ENCODE measurements at places on chromosomes 12 and 14.

GRCh38 chr12:62977418-62977817, 42.5 kb upstream of the PPM1H start:
- DNase-seq: no peak

DNA sequence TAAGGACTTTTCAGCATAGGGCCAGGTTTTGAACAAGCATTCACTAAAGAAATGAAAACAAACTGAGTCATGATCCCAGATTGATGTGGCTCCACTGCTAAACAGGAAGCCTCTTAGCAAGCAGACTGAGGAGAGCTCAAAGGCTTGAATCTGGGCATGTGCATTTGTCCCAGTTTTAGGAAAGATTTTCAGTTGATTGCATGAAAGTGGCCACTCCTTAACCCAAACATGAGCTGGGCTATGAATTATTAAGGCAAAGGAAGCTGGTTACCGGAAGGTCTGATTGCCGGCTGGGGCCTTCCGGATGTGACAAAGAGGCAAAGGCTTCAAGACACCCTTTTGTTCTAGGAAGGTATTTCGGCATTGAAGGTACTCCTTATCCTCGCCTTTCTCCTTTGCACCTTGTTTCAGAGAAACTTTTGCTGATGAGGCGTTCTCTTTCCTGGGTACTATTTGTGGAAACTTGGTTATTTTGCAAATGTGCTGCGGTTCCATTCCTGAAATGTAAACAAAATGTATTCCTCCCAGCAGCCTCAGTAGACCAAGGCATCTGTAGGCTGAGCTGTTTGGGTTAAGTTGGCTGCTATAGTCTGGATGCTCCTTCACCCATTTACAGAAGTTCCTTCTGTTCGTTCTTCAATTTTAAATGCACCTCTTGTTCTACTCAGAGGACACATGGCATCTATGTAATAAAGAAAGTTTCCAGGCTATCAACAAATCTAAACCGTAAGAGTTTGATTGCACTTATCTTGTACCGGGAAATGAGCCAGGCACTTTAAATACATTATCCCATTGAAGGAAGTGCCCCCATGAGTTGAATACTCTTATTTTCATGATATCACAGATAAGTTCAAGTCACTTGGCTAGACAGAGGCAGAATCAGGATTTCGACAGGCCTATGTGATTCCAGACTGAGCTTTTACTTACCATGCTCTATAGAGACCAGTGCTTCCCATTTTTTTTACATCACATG, 115.6 kb upstream of the METAP2 start:
- DNase-seq: no peak

- DNase-seq: no peak
Measured at GRCh38 chr14:62409626-62410300, 635.5 kb downstream of the KCNH5 start.

- no peak for DNase-seq
Measured at GRCh38 chr12:47158792-47159191, 79.0 kb upstream of the AMIGO2 start.

- DNase-seq: no peak
Measured at GRCh38 chr14:58884442-58884841, 246.7 kb downstream of the DACT1 start.

DNA sequence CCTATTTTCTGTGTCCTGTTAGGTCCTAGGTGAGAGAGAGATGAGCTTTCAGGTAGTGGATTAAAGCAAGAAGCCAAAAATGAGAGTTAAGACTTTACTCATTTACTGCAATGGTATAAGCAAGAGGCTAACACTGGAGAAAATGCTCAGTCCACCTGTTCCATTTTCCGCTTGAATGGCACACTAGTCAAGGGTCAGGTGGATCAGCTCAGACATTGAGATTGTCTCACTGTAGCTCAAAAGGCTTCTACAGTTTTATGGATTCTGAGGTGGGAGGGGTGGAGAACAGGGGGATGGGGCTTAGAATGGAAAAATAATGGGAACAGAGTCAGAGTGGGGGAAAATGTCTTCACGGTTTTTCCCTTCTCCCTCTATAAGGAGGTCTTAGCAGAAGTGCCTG, 57.3 kb upstream of the MUCL1 start:
- DNase-seq: no peak

GRCh38 chr12:67269633-67270573, 745 bp downstream of the CAND1 start:
- peak; percentile 54 for DNase-seq
